ENCODE measurements at places on chromosomes 4 and X.

DNA sequence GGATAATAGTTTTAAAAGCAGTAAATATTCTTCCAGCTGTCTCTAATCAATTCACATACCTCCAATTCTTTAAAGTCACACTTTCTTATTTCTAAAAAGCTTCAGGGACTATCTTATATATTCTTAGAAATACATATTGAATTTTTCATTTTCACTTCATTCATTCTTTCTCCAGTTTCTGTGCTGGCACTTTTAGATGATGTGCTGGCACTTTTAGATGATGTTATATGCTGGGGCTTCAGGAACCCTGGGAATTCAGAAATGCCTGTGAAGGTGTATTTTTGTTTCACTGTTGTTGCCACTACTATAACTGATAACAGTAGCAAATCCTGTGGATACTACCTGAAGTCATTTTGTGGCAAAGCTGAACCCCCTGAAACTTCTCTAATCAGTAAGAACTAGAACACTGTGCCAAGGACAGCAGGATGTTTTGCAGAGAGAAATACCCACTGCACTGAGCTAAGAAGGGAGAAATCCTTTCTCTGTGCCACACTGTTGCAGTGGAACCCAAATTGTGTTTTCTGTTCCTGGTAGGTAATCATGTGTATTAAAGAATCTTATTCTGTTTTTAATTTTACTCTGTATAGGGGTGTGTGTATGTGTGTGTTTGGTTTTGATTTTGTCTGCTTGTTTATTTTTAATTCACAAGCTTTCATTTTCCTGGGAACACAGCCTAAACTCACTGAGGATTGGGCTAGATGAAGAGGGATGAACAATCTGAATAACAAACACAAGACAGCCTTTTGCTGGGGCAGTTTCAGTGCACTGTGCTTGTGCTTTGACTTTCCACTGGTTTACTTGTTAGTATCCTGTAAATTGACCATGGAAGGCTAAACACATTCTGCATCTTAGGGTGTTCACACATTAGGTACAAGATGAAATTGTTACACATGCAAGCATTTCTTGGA, 898.3 kb downstream of the CCSER1 start:
- no peak for DNase-seq

GRCh38 chr4:5041699-5042098, 9.6 kb upstream of the STK32B start:
- no peak for DNase-seq

GRCh38 chr4:93996895-93997294, 168.3 kb downstream of the ATOH1 start:
- no peak for DNase-seq

DNA sequence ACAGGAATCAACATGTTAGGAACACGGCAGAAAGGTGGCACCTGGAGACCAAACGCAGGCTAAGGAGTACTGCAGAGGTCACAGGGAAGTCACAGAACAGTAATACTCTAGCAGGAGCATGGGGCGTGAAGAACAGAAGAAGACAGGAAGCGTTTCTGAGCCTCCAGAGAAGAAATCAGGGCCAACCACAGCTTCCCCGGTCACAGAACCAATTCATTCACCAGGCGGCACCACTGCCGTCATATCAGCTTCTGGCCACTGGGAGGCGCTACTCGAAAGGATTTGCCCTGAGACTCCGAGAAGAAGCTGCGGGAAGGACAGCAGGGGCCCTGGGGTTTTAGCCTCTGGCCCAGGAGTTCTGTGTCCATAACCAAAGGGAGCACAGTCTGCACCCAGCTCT, 78.0 kb upstream of the DRD5 start:
- DNase-seq = peak; percentile 18

- peak; percentile 48 for DNase-seq
These were observed 643.3 kb upstream of the FAM241A start for GRCh38 chr4:111501946-111502345.

GRCh38 chrX:69366183-69366582, 137.9 kb upstream of the NALF2 start:
- DNase-seq = no peak

- no peak for DNase-seq
These were observed 73.7 kb upstream of the SPANXB1 start for GRCh38 chrX:140928739-140929138.

GRCh38 chrX:2848871-2849301, 20.2 kb downstream of the GYG2 start:
- peak; percentile 80 for DNase-seq

DNA sequence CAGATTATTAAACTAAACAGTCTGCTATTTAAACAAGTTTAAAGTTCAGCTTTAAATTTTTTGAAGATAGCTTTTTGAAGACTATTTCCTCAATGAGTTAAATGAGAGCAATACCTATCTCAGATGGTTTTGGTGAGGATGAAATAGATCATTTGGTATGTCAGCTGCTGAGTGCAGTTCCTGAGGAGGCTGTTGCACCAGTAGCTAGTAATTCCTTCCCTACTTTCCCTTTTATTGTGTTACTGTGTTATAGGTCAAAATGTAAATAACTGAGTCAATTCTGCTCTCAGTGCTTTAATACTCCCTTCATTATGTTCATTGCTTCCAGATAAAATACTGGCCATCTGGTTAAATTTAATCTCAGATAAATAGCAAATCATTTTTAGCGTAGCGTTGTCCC, 48.6 kb downstream of the BMPR1B start:
- DNase-seq = peak; percentile 28

GRCh38 chrX:136708348-136708747, 60.4 kb downstream of the CD40LG start:
- DNase-seq = no peak

- DNase-seq = peak; percentile 74
These were observed 8.1 kb downstream of the NEK1 start for GRCh38 chr4:169604131-169604900.

DNA sequence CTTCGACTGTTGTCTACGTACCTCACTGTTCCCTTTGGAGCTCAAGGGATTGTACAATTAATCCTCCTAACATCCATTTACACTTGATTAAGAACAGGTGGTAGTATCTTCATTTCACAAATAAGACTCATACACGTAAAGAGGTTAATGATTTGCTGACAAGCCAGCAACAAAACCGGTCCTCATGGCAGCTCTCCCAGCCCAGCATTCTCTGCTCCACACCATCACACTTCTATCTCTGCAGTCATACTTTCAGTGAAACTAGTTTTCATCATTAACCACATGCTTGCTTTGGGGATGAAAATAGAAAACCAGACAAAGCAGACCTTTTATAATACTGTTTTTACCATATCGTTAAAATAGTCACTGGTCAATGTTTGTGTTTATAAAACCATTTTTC, 28.7 kb upstream of the CASK start:
- DNase-seq = no peak
